HS-5 (cell line): ENCODE measurements at places on chromosomes 3 and 15.

DNA sequence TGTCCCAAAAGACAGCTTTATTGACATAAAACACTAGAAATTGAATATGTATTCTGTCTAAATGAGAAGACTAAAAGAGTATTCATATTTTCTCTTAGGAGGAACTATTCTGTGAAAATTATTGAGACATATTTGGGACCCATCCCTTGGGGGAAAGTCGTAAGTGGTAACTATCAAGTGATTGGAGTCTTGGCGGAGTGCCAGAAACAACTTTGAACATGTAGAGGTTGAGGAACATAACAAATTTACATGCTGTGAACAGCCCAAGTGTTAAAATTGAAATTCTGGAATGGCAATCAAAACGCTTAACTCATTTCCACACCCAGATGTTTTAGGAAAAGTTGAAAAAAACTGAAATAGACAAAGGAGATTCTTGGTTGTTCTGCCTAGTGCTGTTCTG, 1034.6 kb downstream of the NSUN3 start:
- no peak for DNase-seq

GRCh38 chr3:128016502-128016901, 35.7 kb upstream of the SEC61A1 start:
- DNase-seq = no peak

GRCh38 chr3:56314842-56315241, 153.4 kb downstream of the ERC2 start:
- peak; percentile 44 for DNase-seq

- DNase-seq = no peak
Measured at GRCh38 chr15:29672923-29673809, 149.1 kb downstream of the TJP1 start.

GRCh38 chr3:50241163-50241562, 5.2 kb downstream of the GNAI2 start:
- DNase-seq = no peak

DNA sequence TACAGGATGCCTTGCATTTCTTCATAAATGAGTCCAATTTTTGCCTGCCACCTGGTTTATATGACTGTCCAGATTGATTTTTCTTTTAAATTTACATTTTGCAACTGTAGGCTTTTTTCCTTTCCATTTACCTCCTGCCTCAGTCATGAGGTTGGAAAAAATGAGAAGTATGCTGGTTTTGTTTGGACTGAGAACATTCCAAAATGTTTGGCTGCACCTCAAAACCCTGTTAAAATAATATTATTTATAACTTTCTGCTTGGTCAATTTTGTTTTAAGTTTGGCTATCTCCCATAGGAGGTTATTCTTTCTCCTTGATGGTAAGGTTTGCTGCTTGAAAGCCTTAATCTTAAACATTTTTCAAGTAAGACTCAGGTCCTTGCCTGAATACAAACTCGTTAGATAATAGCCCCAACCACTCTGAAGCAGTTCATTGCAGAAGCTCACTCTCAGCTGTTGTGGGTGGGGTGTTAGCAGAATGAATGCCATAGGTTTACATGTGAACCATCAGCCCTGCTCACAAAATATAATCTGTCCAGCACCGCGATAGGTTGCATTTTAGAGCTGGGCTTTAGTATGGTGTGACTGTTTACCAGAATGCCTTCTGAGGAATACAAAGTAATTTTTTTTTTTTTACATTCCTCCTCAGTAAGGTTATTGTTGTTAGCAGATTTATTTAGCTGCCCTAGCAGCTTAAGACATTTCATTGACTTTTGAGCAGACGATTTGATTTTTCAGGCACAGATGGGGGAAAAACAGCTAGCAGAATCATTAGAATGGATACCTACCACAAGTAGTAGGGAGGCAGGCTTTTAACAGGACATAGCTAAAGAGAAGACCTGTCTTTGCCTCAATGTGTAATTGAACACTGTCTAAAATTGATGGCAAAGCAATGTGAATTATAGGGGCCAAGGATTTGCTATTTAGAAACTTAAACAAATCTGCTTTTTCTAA, 630.8 kb upstream of the KCNMB2 start:
- DNase-seq = peak; percentile 38

DNA sequence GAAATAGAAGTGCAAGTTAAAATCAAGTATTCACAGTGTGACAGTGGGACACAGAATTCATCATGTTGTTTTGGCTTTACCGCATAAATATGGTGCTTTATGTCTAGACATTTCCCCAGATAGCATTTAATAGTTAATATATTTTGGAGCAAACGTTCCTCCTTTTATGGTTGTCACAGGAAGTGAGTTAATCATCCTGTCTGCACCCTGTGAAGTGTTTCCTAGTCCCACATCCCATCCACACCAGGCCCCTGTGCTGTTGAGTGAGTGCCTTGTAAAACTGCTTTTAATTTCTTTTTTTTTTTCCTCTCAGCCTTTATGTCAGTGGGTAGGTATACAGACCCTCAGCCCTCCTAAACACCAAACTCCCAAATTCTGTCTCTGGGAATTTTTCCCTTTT, 393.7 kb downstream of the FEZF2 start:
- DNase-seq = no peak

DNA sequence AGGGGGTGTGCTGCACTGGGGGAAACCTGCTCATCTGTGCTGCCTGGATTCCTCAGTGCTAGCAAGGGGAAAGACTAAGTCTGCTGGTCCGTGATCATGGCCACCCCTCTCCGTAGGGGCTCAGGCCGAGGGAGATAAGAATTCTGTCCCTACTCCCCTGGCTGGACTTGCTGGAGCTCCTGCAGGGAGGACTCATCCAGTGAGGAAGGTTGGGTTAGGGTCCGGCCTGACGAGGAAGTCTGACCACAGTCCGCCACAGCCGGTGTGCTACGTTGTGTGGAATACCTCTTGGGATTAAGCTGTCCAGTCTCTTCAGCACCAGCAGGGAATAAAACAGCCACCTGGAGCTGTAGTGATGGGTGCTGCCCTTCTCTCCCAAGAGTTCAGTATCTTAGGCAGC, 1309.1 kb upstream of the CADM2 start:
- DNase-seq = no peak

DNA sequence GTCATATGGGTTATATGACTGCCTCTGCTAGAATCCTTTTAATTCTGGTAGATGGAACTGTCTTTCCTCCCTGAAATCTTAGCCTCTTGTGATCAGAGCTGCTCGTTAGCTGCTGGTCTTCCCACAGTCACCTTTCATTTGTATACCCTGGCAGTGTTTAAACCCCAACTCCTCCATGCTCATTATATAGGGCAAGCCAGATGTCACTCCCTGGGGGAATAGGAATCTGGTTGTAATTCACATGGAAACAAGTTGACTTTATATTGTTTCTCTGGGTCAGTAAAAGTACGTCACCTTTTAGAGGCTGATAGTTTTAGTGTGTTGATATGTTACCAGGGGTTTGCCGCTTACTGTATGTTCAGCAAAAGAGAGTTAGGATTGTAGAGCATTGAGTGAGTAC, 103.5 kb downstream of the ITPR1 start:
- no peak for DNase-seq

- no peak for DNase-seq
Measured at GRCh38 chr15:88648357-88649214, 9.8 kb downstream of the ISG20 start.

- DNase-seq = no peak
Measured at GRCh38 chr3:14121859-14122258, 2.8 kb downstream of the CHCHD4 start.

DNA sequence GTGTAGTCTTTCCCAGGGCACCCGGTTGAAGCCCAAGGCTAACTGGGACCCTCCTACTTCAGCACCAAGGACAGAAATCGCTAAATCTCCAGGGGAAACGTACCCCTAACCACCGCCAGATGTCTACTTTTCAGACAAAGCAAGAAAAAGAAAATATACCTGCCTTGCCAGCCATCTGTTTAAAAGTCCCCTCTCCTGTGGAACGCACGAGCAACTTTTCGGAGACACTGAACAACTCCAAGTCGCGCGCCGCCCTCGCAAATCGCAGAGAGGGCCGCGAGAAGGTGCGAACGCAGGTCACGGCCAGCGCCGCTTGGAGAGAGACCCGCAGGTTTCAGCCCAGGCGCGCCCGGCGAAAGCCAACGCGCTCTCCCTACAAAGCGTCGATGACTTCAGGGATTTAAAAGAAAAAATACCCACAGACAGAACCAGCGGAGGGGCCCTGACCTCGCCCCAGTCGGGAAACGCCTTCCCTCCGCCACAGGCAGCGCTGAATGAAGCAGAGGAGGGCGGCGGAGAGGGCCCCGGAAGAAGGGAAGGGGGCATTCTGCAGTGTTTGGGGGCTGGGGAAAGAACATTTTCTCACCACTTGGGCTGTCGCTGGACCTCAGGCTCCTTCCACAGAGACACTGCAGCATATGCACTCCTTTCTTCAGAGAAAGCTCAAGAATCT, 213.1 kb downstream of the FGF12 start:
- DNase-seq = no peak

DNA sequence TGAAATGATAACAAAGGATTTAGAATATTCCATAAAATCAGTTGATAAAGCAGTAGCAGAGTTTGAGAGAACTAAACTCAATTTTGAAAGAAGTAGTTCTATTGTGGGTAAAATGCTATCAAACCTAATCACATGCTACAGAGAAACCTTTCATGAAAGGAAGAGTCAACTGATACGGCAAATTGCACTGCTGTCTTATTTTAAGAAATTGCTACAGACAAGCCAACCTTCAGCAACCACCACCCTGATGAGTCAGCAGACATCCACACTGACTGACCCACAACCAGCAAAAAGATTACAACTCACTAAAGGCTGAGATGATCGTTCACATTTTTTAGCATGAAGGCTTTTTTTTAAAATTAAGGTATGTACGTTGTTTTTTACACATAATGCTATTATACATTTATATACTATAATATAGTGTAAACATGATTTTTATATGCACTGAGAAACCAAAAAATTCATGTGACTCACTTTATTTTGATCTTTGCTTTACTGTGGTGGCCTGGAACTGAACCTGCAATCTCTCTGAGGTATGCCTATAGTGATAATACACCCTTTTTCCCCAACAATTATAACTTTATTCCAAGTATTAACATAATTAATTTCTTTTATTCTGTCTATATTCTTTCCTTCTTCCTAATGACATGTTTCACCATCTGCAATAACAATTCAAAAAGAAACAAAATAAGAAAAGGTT, 109.9 kb downstream of the TBC1D5 start:
- no peak for DNase-seq

- no peak for DNase-seq
Measured at GRCh38 chr15:55694652-55695150, 48.3 kb downstream of the PRTG start.

DNA sequence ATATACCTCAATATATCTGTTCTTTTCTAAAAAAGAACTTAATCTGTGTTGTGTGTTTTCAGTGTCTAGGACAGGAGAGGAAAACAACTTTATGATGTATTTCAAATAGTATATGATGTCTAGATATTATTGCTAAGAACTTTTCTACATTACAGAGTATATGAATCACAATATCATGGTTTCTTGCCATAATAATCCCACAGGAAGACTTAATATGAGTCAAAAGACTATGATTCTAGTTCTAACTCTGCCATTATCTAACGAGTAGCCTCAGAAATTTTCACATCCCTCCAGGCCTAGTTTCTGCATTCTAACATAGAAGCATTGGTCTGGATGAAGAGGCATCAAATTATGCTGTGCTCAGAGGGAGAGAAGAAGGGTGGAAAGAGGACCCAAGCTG, 107.7 kb upstream of the SPRED1 start:
- DNase-seq = no peak

GRCh38 chr15:67556976-67557570, 14.6 kb downstream of the MAP2K5 start:
- no peak for DNase-seq

DNA sequence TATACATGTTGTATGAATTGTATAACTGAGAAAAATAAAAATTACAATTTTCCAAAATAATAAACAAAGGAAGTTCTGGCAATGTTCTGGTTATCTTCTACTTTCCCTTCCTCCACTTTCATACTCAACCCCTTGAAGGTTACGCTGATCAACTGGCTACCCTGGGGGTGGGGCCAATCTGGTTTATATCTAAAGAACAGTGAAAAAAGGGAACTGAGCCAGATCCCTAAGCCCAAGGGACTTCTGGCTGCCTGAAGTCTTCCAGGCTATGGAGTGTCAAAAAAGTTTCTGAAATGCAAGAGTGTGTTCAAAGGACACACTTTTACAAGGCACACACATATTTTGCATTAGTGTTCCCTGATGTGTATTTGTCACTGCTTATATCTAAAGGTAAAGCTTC, 591.9 kb downstream of the ROBO1 start:
- no peak for DNase-seq

GRCh38 chr3:139286825-139287224, 57.0 kb upstream of the MRPS22 start:
- no peak for DNase-seq

DNA sequence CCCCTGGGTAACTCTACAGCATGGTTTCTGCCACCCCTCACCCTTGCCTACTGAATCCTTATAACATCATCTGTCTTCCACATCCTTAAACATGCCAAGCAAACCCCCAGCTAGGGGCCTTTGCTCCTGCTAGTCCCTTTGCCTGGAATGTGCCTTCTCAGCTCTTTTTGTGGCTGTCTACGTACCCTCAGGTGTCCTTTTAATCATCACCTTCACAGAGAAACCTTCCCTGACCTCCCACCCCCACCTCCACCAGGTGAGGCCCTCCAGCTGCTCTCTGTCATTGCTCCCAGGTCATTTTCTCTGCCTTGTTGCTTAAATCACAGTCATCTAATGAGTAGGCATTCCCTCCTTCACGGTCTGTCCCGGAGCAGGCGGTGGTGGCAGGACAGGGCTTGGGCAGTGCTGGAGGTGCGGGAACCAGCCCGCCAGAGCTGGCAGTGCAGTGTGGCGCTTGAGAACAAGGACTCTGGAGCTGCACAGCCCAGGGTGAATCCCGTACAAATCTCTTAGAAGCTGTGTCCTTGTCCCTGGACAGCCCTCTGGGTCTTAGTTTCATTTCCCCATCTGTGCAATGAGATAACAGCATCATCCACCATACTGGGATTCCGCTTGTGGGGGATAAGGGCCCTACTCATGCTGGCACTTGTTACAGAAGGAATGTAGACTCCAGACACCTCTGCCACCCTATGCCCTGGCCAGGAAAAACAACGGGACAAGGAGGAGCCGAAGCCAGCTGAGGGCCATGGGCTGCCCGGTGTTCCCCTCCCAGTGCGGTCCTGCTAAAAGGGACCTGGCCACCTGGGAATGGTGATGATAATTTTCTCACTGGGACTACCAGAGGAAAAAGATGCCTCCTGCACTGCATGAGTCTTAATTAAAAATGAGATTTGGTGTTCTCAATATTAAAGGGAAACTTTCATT, 52.1 kb upstream of the IQSEC1 start:
- DNase-seq = no peak
